ENCODE measurements at places on chromosomes 3 and 15.

DNA sequence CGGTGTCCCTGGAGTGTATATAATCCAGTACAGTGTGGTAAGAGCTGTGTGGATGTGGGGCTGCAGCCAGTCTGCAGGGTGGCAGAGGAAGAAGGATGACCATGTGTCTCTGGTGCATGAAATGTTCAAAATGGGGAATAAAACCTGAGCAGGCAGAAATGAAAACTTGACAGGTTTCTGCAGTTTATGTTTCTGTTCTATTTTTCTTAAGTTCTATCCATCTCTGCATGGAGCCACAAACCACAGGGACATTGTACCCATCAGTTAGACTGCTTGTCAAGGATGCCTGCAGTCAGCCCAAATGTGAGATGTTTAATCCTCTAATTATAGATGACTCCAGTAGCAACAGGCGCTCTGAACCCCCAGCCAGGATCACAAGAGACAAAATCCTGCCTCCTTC lies 216.7 kb downstream of the IL20RB start:
- no peak for DNase-seq

DNA sequence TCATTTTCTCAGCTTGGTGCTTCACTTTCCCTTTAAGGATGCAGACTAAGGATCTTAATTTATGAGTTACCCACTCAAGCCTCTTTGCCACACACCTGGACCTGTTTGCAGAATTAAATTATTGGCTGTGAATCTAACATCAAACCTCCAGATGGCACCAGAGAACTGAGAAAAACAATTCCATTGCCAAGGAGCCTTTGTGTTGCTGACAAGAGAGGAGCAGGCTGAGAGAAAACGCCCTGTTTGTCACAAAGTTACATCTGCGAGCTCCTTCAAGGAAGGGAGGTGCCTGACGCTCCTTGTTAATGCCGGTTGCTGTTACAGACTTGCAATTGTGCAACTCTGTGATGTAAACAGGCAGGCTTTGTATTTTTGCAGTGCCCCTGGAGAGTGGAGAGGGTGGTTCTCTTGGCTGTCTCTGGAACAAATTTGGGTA lies 36.3 kb upstream of the TMC3 start:
- peak; percentile 22 for DNase-seq

GRCh38 chr3:157493627-157494550 lies 9.3 kb downstream of the VEPH1 start:
- DNase-seq = no peak

DNA sequence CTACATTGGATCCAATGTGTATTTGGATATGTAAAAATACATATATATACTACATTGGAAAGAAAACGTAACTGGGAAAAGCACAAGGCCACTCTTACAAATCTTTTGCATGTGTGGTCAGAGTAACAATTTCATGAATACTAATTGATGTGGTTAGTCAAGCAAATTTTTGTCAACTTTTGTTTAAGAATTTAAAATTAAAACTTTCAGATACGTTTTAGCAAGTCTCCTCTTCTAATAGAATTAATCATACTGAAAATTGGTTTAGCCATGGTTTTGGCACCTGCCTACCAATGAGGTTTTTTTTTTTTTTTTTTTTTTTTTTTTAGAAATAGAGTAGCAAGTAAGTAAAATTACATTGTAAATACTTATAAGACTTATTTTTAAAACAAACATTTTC lies 153.0 kb upstream of the CGNL1 start:
- DNase-seq = no peak

- DNase-seq = peak; percentile 71
Measured at GRCh38 chr15:46441294-46442062, 806.6 kb downstream of the SQOR start.

DNA sequence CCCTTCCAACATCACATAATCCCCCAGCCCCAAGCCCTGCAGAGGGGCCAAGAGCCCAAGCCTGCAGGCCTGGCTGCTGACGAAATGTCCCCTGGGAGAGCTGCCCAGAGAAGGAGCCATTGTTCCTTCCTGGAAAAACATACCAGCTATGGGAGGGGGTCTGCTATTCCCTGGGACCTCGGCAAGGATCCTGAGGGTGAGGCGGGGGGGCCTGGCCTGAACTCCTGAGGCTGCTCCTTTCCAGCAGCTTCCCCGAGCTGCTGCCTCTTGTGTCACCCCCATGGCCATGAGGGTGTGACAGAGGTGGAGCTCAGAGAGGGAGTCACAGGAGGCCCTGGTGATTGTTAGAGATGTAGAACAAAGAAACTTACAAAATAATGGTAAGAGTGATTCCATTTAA lies 12.9 kb downstream of the LOXL1 start:
- DNase-seq = no peak

DNA sequence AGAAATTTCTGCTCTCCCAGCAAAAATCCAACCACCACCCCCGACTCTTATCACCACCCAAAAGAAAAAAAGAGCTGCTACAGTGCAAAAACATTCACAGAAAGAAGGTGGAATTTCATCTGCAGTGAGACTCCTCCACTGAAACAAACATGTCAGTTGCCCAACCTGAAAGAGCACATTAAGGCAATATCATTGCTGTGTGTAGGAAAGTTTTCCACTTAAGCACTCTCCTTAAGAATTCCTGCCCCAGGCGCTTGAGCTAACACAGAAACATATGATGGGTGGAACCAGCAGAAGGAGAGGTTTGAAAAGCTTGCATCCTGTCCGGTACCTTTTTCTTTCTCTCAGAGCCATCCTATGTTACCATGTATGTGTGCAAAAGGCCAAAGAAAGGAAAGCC lies 200.8 kb upstream of the GADL1 start:
- no peak for DNase-seq

DNA sequence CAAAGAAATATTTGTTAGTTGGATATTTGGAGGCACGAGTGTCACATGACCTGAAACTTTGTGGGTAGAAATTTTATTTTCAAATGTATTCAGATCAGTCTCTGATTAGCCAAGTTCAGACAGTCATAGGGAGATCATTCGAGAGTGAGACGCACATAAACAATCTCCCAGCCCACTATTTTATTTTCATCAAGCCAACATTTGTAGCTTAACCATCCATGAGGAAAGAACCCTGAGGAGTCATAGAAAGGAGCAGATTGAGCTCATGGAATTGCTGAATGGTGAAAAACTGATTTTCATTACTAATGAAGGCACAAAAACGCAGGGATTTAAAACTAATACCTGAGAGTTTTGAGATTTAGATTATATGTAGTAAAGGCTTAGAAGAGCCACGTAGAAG lies 548.7 kb downstream of the NSUN3 start:
- DNase-seq = no peak

GRCh38 chr3:146078031-146078430 lies 83.0 kb downstream of the PLOD2 start:
- no peak for DNase-seq

DNA sequence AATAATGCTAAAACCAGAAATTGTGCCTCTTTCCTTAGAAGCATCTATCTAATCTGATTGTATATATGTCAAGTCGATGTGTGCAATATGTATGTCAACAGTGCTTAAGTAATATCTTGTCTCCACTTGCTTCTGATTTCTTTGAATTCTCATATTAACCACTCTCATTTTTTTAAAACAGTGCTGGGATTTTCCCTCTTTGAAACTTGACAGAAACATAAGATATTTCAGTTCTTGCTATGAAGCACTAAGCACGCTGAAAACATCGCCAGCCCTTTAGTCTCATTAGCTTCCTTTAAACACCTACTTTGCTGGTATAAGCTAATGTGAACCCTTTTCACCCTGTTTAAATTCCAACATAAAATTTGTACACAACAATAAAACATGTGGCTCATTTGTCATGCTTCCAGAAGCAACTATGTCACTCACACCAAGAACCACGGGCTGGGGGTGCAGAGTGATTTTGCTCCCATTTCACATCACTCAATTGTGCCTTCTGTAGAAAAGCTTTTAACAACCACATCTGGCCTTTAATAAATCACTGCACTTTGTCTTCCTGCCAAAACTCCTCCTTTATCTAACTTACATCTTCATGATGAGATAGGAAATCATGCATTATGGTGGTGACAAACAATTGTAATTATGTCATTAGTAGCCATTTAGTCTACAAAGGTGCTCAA lies 185.2 kb downstream of the FOXP1 start:
- DNase-seq = no peak

GRCh38 chr3:112751061-112751460 lies 95.6 kb downstream of the CD200R1L start:
- DNase-seq = no peak

DNA sequence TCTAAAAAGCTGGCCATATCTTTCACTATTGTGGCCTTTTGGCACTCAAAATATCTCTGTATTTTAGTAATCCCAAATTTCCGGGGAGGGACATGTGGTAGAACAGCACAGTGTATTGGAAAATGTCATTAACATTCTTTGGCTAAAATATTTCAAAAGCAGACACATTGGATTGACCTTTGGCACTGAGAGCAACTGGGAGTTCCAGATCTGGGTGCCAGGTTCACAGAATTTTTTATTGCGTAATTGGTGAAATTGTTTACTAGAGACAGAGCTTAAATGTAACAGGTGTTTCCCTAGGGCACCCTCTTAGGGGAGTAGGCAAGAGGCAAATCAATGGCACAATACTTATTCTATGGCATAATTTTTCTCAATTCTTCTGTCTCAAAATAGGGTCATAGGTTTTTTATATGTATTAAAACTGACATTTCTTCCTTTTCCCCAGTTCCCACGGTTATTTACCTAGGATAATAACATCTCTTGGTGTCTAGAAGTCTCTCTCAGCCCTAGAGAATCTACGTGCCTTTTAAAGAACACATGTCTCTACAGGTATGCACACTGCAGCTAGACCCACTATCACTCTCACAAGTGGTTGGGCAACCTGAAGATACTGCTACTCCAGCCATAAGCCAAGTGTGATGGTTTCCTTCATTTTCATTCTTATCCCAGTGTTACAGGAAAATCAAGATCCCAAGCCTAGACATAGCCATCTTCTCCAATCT lies 10.6 kb downstream of the RBMS3 start:
- DNase-seq = no peak

GRCh38 chr3:25469558-25469957 lies 41.5 kb downstream of the RARB start:
- no peak for DNase-seq

GRCh38 chr15:71447328-71448250 lies 332.3 kb downstream of the THSD4 start:
- DNase-seq = no peak

GRCh38 chr3:108588601-108589000 lies 637 bp downstream of the CIP2A start:
- no peak for DNase-seq

- DNase-seq = no peak
Measured at GRCh38 chr3:187695449-187695848, 6.9 kb downstream of the RTP2 start.

DNA sequence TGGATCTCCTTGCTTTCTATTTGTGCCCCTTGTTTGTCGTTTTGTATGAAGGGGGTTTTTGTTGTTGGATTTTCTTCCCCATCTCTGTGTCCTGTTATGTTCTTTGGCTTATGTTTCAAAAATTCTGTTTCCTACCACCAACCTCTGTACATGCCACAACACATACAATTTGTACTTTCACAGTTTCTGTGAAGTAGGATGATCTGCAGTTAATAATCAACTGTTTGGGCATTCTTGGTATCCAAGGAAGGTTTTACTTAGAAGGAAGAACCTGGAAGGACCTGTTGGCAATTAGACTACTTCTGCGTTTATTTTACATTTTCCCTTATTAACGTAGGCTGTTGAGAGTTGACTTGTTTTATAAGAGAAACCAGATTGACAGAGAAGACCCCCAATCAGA lies 8.3 kb downstream of the SETD5 start:
- DNase-seq = peak; percentile 31

DNA sequence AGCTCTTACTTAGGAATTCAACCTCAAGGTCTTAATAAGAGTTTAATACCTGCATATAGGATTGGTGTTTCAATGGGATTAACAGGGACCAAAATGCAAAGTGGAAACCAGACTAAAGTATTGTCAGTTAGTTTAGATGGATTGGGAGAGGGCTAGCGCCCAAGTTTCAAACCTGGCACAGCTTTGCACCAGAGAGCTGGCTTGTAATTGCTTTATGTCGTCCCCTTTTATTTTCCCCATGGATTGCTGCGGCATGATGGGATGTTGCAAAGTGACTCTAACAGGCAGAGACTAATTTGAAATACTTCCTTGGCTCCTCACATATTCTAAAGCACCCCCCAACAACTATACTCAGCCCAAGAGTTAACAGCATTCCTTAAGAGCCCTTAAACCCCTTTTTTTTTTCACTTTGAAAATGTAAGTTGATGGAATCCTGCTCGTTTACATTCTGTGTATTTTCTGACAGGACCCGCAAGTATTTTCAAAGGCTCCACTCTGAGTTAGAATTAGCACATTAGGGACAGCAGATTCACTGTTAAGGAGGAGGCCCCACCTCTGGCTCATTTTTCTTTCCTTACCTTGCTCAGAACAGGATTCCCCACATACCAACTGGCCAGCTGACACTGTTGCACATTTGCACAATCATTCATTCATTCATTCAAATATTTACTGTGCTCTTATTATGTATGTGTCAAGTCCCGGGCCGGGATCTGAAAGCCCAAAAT lies 214.2 kb downstream of the ERC2 start:
- DNase-seq = no peak

DNA sequence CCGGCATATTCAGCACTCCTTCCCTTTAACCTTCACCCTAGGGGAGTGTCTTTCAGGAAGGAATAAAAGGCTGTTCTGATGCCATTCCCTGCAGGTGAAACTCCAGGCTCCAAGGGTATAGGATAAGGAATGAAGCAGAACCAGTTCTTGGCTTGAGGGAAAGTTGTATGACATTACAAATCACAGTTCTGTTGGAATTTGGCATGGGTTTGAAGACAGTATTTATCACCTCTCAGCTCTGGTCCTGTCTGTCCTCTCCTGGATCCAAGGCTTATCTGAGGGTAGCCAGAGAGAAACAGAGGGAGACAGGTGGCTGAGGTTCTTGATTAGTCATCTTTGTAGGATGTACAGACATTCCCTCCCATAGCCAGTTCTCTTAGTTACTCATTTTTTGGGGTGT lies 37.1 kb downstream of the RAB11A start:
- DNase-seq = no peak

- no peak for DNase-seq
Measured at GRCh38 chr15:83935774-83936173, 281.9 kb downstream of the ADAMTSL3 start.

- DNase-seq = no peak
Measured at GRCh38 chr3:59919586-59919985, 869.8 kb upstream of the CFAP20DC start.

All from epithelial cell of proximal tubule (primary cell).